ENCODE measurements at places on chromosomes 2 and 18.

- peaks cover 19% of the 10 kb centered on the region for H3K4me1 ChIP-seq
- H3K27me3 ChIP-seq, result no peaks in the 10 kb centered on the region
- DNase-seq, result no peak
- no peak overlapping the region for H3K27ac ChIP-seq
- H3K4me3 ChIP-seq, result no peak overlapping the region
Measured at GRCh38 chr2:5940596-5941535, 248.7 kb downstream of the SOX11 start.

DNA sequence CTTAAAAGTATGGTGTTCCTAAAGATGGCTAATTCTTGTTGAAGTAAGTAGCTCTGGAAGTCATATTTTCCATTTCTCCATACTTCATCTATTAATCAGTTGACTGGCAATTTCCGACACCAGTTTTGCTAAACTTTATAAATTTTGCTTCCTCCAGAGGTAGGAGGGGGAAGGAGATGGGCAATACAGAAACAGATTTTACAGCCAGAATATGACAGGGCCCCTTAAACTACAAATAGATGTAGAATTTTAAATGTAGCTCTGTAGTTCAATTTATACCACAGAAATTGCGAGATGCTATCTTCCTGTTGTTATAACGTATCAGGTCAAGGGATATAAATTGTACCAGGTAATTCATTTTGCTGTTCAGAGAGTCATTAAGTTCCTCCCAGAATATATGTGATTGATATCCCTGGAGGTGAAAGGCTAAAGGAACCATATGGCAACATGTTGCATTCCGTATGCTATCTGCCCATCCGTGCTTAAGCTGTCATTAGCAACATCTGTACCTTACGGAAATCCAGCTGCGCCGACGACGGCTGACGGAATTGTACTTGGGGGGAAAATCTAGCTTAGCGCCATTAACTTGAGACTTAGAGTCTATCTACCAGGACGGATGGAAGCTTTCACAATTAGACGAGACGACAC, 8.4 kb upstream of the NR4A2 start:
- H3K4me1 ChIP-seq, result no peaks in the 10 kb centered on the region
- H3K27me3 ChIP-seq, result peaks cover 26% of the 10 kb centered on the region
- H3K27ac ChIP-seq, result no peak overlapping the region
- DNase-seq, result peak; percentile 18
- H3K4me3 ChIP-seq, result peak overlapping the region; percentile 98

- no peak overlapping the region for H3K4me3 ChIP-seq
- H3K36me3 ChIP-seq, result no peaks in the 10 kb centered on the region
- no peaks in the 10 kb centered on the region for H3K4me1 ChIP-seq
Measured at GRCh38 chr2:41821167-41821566, 226.7 kb upstream of the PKDCC start.

DNA sequence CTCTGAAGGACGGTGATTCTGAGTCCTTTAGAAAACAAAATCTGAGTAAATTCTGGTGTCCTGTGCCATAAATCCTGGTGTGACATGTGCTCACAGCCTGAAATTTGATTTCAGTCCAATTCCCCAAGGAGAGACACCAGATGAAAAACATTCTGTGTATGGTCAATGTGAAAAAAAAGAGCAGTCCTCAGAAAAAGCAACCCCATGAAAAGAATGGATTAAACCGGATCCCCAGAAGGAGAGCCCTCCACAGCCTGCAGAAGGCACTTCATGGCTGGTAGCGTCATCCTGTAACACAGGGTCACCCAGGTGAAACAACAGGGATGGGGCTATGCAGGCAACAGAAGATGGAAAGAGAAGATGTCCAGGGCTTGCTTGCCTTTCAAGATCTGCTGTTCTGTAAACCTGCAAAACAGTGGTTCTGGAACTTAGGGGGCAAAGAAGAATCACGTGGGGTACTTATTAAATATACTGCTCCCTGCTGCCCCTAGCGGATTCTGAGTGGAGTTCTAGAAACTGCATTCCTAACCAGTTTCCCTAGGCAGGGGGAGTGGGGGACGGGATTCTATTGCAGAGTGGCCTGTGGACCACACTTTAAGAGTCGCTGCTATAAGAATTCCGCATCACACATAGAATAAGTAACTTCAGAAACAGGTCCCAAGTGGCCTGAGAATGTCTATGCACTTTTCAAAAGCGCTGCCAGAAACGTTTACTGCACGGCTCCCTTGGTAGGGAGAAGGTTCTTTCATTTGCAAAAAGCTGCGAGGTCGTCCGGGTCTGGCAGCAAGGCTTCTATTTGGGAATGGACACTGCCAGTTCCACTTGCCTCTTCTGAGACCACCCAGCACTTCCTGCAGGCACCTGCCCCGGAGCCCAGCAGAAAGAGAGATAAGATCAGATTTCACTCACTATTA, 118.9 kb upstream of the ARL5A start:
- H3K27ac ChIP-seq, result no peak overlapping the region
- no peaks in the 10 kb centered on the region for H3K27me3 ChIP-seq
- H3K36me3 ChIP-seq, result no peaks in the 10 kb centered on the region
- peak; percentile 26 for DNase-seq

DNA sequence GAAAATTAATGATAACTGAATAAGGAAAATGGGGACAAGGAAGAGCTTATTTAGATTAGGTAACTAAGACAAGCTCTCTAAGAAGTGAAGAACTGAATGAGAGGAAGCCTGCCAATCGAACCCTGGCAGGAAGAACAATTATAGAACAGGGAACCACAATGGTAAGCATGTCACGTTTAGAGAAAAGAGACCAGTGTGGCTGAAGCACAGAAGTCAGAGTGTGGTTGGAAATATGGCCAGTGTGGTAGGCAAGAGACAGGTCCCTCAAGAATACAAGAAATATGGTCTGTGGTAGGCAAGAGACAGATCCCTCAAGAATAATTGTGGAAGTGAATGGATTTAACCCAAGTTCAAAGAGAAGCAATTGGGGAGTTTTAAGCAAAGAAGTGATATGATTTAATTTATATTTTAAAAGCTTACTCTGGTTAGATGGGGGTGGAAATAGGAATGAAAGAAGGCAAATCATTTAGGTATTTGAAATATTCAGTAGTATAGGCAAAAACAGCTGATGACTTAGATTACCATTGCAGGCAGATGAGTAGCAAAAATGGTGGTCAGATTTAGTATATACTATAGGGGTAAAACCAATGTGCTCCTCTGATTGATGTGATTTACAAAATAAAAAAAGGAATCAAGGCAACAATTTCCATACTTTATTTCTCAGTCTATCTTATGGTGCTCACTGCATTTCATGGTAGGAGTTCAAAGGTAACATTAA, 38.8 kb upstream of the ERMN start:
- no peak overlapping the region for H3K27ac ChIP-seq
- DNase-seq, result no peak
- H3K4me3 ChIP-seq, result no peak overlapping the region
- no peaks in the 10 kb centered on the region for H3K27me3 ChIP-seq
- no peaks in the 10 kb centered on the region for H3K36me3 ChIP-seq
- H3K4me1 ChIP-seq, result no peaks in the 10 kb centered on the region
